ENCODE measurements at places on chromosomes 1 and 21.

- no peak for DNase-seq
These were observed 4.2 kb downstream of the CYP4B1 start for GRCh38 chr1:46802901-46803574.

GRCh38 chr1:226887006-226887405 lies 16.6 kb downstream of the PSEN2 start:
- no peak for DNase-seq

GRCh38 chr1:31502926-31503511 lies 73.3 kb upstream of the TINAGL1 start:
- DNase-seq: no peak

- DNase-seq: no peak
These were observed 123.4 kb upstream of the SNX7 start for GRCh38 chr1:98538106-98538505.

DNA sequence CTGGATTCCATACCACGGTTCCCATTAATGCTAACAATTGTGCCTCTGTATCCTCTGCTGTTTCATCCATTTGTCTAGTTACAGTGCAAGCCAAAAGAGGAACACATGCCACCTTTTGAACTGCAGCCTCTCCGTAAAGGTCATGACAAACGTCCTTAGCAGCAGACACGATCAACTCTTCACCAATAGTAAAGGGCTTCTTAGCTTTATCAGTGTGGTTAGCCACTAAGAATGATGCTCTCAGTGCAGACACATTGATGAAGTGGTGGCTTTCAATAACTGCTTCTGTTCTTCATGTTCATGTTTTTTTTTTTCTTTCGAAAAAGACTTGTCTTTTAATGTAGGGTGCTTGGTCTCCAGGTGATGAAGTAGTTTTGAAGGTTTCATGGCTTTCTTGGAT lies 14.3 kb downstream of the XPR1 start:
- no peak for DNase-seq

DNA sequence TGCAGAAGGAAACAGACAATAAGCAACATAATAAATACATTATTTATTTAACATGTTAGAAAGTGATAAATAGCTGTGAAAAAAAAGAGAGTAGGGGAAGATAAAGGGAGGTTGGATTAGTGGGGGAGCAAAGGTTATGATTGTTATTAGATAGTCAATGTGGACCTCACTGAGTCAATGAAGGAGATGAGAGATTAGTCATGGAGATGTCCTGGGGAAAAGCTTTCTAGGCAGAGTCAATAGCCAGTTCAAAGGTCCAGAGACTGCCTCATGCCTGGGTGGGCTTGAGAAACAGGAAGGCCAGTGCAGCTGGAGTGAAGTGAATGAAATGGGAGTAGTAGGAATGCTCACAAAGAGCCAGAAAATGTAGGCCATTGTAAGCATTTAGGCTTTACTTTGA lies 187.1 kb upstream of the CACYBP start:
- no peak for DNase-seq

DNA sequence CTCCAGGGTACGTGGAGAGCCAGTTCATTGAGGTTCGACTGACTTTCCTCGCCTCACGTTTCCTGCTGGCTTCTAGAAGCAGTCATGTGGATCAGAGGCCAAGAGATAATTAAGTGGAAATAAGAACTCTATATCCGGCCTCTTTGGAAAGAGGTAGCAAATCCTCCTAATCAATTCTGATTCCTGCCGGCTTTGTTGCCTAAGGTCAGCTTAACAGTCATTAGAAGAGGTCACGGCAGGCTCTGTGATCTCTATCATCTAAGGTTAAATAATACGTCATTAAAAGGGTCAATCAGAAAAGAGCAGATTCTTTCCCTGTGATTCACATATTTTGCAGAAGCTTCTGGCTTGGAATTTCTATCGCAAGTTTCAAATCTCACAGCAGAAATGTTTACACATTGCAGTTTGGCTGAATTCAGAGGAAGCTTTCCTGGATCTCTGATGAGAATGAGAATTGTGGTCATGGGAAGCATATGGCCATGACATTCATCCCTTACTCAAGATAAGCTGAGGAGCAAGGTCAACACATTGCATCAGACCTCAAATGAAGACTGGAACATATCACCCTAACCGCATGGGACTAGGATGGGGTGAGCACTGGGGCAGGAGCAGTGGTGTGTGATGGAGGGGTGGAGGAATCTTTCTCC lies 189.4 kb downstream of the PBX1 start:
- no peak for DNase-seq

GRCh38 chr1:23441446-23442148 lies 17.0 kb upstream of the TCEA3 start:
- DNase-seq: no peak

DNA sequence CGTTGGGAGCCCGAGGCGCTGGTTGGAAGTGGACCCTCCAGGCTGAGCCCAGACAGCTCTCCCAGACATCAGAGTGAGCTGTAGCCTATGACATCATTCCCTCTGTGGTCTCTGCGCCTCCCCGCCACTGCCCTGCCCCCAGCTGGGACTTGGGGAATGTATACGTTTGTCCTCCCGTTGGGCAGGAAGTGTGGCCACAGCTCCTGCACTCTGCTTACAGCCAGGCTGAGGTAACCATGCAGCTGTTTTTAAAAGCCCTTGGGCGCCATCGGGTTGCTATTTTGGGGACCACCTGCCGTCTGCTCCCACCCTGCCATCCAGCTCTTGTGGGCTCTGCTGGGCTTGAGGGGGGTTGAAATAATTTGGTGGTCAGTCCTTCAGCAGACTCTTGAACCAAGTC lies 7.8 kb downstream of the VASH2 start:
- no peak for DNase-seq

- DNase-seq: no peak
These were observed 489.3 kb downstream of the RWDD3 start for GRCh38 chr1:95723346-95723745.

DNA sequence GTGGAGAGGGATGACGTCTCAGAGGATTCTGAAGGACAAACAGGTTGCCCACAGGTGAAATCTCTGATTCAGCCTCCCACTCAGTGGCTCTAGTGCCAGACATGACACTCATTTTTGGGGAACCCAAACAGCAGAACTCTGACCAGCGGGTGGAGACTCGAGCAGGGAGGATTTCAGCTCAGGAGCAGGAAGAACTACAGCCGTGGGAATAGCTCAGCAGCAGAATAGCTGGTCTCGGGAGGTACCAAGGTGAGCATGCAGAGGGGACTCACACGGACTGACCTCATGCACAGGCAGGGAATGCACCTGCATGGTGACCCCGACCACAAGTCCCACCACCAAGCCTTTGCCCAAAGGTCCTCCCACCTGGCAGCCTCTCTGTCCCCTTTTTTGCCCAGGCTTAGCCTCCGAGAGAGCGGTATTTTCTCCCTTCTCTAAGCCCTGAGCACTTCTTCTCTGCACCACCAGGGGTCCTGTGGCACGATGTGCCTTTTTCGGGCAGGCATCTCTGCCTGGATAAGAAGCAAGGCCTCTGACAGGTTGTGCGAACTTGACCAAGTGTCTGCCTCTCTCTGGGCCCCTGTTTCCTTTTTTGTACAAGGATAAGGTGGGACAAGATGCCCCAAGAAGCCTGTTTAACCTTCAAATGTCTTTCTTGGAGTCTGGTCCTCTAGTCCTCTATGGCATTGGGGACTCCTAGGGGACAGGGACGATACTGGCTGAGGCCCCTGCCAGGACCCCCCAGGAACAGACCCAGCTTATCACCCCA lies 8.8 kb upstream of the FGR start:
- DNase-seq: peak; percentile 53

DNA sequence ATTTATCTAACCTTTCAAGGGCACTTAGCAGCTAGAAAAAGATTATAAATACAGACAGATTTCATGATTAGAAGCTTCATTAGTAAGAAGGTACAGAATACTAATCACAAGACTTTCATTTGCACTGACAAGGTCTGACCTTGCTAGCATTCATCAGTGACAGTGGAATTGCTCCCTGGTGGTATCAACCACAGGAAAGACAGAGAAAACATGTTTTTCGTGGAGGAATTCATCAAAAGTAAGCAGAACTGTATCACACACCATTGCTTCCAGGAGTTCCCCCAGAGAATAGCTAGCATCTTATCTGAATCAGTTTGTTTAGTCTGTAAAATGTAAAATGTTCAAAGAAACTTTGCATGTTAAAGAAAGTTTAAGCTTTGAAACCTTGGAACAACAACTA lies 20.6 kb upstream of the CRB1 start:
- DNase-seq: no peak

- DNase-seq: no peak
These were observed 157.3 kb downstream of the ZNF281 start for GRCh38 chr1:200252531-200252930.

GRCh38 chr21:45202889-45203288 lies 84.8 kb downstream of the POFUT2 start:
- DNase-seq: no peak

GRCh38 chr1:32893198-32894018 lies 7.1 kb downstream of the HPCA start:
- peak; percentile 11 for DNase-seq

- DNase-seq: no peak
These were observed 83.0 kb downstream of the EPHB2 start for GRCh38 chr1:22793647-22794046.

DNA sequence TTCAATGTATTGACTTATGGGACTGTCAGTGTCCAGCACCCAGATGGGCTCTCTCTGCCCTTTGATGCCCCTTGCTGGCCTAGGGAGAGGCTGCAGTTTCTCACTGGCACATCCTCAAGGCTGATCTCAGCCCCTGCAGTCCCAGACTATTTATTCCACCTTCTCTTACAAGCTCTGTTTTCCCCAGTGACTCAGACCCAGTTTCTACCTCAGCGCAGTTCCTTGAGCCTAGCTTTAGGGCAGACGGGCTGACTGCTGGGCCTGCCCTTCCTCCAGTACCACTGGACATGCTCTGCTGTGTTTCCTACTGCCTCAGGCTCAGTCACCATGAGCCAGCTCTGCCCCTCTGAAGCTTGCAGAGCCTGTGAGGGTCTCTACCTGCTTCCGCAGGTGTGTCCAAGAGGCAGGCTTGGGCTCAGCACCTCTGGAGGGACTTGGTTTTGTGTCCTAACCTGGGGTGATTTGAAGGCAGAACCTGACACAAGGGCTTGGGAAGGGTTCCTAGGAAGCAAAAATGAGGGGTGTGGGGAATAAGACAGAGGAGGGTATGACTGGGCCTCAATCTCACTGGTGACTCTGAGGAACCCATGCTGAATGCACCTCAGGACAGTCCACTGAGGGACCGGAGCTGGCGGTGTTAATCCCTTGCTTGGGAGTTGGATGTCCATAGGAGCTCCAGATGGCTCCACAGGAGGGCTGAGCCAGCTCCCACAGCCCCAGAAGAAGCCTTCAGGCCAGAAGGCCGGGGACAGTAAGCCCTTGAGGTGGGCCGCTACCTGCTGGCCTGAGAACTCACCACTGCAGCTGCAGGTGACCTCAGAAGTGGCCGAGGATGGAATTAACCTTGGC lies 689.9 kb downstream of the MATN1 start:
- no peak for DNase-seq

DNA sequence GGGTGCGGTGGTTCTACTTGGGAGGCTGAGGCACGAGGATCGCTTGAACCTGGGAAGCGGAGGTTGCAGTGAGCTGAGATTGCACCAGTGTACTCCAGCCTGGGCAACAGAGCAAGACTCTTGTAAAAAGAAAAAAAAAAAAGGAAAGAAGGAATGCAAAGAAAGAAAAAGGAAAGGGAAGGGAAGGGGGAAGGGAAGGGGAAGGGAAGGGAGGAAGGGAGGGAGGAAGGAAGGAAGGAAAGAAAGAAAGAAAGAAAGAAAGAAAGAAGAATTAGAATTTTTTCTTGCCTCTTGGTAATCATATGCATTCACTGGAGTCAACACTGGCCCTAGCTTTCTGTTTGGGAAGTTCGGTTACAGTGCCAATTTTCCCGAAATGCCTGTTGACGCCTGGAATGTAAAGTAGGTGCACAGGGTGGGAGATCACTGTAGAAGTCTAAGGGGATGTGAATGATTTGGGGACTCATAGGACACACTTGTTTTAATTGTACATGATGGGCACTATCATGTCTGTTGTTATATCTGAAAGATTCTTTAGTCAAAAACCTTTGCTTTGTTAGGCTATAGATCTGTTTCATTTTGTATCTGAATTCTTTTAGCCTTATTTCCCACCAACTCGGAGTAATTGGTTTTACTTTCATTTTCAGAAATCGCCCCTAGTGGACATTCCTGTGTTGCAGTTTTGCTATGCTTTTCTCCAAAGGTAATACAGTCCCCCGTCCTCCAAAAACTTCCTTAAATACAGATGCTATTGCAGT lies 59.8 kb upstream of the MORC3 start:
- peak; percentile 28 for DNase-seq

- no peak for DNase-seq
These were observed 94.4 kb downstream of the PATJ start for GRCh38 chr1:61836649-61837048.

GRCh38 chr1:112393631-112393974 lies 2.4 kb upstream of the CTTNBP2NL start:
- DNase-seq: no peak

DNA sequence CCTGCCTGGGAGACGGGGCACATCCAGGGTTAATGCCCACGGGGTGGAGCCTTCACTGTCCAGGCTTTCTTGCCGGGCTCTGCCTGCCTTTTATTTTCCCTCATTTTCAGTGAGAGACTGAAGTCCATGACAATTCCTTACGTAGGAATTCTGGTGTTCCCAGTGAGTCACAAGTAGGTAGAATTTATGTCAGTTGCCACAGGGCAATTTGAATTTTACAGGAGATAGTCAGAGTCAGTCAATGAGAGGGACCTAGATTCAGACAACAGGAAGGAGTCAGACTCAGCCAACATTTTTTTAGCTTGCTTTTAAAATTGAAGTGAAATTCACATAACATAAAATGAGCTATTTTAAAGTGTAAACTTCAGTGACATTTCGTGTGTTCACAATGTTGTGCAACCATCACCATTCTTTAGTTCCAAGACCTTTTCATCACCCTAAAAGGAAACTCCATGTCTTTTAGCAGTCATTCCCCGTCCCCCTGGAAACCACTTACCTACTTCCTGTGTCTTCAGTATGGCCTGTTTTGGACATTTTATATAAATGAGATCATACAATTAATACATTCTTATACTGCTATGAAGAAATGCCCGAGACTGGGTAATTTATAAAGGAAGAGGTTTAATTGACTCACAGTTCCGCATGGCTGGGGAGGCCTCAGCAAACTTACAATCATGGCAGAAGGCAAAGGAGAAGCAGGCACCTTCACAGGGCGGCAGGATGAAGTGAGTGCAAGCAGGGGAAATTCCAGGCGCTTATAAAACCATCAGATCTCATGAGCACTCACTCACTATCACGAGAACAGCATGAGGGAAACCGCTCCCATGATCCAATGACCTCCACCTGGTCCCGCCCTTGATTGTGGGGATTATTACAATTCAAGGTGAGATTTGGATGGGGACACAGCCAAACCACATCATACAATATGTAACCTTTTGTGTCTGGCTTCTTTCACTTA lies 14.6 kb downstream of the AJAP1 start:
- DNase-seq: no peak

- no peak for DNase-seq
These were observed 13.0 kb upstream of the FAM110D start for GRCh38 chr1:26145960-26146294.

DNA sequence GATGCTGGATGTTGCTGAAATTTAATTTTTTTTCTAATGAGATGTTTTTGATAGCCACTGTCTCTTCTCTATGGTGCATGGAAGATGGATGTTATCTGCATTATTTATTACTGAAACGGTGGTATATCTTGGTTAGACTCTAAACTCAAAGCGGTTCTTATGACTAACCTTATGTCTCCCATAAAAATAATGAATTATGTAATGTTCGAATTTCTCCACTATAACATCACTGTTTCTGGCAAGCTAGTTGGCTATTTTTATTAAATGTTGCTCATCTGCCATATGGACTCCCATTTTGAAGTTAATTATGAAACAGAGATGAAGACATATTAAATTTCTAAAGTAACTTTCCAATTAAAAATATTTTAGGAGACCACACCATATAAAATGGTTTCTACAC lies 808.6 kb upstream of the ADGRL4 start:
- DNase-seq: no peak

GRCh38 chr1:92218559-92218958 lies 844 bp downstream of the C1orf146 start:
- no peak for DNase-seq

Measured in activated CD4-positive, alpha-beta T cell treated with anti-CD3 and anti-CD28 coated beads for 24 hours (primary cell).